Muscle of back (tissue), 13 donors: ENCODE measurements at places on chromosomes 2 and 18.

GRCh38 chr2:191369034-191369433 lies 123.8 kb downstream of the MYO1B start:
- no peak for DNase-seq

DNA sequence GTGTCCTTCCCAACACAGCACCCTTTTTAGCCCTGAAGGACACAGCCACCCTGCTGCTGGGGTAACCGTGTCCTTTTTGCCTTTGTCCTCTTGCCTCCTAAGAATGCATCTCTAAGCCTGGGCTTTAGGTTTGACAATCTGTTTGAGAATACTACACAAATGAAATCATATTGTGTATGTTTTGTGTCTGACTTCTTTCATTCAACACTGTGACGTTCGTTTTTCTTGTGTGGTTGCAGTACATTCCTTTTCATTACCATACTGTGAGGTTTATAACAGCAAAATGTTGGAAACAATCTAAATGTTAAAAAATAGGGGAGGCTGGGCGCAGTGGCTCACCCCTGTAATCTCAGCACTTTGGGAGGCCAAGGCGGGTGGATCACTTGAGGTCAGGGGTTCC lies 11.2 kb downstream of the ASPRV1 start:
- DNase-seq = no peak

DNA sequence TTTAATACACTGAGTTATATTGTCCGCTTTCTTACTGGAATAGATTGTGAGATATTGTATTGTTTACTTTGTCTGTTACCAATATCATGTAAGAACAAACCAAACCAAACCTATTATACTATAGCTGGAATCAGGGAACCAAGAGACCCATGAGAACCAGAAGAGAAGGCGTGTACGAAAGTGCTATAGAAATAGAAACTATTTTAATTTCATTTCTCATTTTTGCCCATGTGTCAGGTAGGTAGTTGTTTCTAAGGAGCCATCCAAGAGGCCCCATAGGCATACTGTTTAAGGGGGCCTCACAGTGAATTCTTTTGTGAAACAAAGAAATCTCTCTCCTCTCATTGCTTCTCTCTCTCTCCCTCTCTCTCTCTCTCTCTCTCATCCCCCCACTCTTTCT lies 363.6 kb downstream of the RNF144A start:
- no peak for DNase-seq

DNA sequence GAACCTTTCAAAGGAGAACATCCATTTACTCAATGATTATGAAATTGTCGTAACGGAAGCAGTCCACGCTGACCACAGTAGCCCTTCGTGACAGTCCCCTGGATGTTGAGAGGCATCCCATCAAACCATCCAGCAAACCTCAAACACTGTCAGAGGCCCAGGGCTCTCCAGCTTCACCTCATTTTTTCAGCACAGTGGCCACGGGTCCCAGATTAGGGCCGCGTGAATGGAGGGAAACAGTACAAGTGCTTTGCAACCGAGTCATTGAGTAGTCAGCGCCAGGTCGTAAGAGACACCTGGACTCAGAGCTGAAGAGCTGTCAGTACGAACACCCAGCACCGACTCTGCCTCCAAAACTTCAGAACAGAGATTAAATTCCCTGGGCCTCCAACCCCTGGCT lies 552.5 kb upstream of the SALL3 start:
- DNase-seq = no peak

DNA sequence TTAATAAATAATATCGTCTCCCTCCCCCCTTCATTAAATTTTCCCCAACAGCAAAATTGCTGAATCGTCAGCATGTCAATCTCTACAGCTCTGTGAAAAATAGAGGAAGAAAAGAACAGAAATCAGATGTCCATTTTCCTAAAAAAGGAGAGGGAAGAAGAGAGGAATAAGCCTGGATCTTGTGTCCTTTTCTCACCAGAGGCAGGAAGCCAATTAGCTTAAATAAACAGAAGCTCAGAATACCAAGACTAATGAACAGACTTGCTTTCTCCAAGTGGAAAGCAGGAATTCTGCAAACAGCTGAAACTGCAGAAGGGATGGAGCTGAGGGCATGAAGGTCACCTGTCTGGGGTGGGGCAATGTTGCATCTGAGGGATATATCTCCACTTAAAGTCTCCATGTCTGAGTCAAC lies 265.7 kb downstream of the CCDC85A start:
- no peak for DNase-seq
